ENCODE measurements at places on chromosomes 13 and 19.

DNA sequence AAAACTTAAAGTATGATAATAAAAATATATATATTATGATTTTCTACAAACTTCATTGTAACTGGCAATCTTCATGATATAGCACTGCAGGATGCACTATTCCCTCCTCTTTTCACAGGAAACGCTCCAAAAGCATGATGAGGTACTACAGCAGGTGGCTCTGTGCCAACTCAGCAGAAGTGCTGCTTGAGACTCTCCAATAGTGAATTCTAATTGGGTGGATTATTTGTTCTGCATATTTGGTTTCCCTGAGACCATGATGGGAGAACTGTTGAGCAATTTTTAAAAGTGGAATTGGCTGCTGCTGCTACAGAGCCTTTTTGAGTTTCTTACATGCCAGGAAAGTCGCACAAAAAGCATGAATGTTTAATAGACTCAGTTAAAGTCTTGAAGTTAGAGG is 1782.4 kb upstream of the PCDH20 start:
- DNase-seq: no peak

- DNase-seq: no peak
Measured at GRCh38 chr19:45994456-45994997, 740 bp upstream of the CCDC61 start.

GRCh38 chr13:42394711-42395085 is 122.7 kb downstream of the AKAP11 start:
- no peak for DNase-seq

DNA sequence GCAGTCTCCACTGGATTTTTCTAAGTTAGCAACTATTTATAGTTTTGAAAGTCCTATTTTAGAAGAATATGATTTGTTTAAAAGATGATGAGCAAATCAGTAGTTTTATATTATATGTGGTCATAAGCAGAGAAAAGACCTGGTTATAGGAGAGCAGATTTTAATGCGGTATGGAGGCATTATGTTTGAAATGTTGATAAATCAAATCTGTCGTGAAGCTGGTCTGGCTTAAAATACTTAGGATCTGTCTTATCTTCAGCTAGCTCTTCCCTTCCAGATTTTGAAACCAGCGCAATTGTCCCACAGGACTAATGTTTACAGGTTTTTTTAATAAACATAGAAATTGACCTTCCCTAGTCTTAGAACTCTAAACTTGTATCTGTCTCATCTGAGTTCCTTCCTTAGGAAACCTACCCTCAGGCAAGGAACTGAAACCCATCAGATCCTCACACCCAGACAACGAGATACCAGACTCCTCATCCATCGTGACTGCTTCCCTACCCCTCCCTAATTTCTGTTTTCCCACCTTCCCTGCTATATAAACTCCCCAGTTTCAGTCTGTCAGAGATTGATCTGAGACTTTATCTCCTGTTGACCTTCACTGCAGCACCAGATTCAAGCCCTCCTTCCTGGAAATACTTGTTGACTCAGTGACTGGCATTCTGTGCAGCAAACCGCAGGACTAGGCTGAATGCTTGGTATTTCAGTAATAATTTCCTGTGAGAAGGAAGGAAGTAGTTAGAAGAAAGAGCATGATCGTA is 37.8 kb upstream of the CXCL17 start:
- DNase-seq: no peak

DNA sequence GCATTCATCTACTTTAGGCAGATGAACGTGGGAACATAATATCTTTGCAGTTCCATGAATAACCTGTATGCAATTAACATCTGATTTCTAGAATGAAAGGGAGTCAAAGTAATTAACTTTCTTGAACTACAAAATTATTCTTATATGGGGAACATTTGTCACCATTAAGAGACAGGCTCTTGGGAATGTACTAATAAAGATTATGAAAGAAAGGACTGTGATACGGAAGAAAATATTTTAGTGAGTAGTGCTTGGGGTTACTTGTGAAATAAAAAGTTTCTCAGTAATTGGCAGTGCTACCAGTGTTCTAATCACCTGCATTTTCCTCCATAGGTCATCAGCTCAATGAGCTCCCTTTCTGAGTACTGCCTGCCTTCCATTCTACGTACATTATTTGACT is 85.4 kb downstream of the FRY start:
- no peak for DNase-seq

- DNase-seq: no peak
Measured at GRCh38 chr13:112714376-112715174, 24.7 kb downstream of the ATP11A start.

DNA sequence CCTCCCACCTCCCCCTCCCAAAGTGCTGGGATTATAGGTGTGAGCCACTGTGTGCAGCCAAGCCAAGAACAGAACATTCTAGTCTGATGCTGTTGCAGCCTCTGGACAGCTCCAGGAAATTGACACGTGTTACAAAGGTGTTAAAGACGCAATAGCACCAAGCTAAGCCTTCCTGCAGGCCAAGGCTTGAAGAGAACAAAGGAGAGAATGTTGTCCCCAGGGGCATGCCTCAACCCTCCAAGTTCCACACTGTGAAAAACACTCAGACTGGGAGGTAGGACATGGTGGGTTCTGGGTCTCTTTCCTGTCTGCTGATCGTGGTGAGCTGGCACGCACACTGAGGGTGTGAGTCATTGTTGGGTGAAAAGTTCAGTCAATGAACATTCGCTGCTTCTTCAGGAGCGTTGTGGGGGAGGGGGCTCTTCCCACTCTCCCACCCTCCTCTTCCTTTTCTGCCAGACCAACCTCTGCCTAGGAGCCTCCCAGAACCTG is 5.3 kb upstream of the PTPRS start:
- no peak for DNase-seq

DNA sequence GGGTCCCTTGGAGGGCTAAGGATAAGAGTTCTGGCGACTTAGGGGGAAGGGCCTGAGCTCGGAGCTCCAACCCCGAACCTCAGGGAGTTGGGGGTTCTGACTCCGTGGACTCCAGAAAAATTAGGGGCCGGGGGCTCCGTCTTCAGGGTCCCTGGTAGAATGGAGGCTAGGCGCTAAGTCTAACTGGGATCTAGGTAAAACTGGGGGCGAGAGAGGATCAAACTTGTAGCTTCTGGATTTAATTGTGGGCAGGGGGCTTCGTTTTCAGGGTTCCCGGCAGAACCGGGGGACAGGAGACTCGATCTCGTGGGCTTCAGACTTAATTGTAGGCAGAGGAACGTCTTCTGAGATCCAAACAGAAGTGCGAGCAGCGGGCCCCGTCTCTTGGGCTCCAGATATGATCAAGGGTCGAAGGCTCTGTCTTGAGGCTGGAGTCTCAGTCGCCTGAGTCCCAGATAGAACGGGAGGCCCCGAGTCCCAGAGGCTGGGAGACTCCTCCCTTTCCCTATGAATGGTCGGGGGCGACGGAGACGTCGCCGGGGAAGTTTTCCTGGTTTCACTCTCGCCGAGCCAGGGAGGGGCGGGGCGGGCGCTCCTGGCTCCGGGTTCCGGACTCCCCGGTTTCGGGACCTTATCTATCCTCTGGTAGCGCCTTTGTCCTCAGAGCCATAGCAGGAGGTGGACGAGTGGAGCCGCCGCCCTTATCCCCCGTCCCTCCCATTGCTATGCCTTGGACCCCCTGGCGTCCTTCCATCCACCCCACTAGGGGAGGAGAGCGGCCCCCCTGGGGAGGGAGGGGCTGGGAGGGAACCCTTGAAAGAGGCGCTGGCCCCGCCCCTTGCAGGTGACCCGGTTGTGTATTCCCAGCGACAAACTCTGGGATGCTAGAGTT is 1.3 kb downstream of the NECTIN2 start:
- DNase-seq: no peak

DNA sequence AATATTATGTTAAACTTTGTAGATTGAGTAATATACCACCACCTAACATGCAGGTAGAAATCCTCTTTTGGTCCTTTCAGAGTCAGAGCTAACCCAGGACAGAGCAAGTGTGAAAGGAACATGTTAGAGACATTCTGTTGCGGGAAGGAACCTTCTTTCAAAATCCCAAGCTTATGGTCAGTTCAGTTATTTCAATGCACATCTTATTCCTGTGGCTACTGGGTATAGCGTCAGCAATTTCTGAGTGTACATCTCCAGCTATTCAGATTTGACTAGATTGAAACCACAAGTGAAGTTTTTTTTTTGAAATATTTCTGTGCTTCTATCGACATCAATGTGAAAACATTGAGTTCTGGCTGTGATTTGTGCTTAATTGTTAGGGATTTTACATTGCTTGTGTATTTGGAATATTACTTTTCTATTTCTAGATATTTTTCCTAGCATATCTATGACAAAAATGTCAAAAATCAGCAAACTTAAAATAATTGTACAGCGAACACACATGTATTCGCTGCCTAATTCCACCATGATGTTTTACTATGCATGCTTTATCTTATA is 165.3 kb downstream of the LMO7 start:
- DNase-seq: no peak

GRCh38 chr19:38692458-38693379 is 45.3 kb downstream of the ACTN4 start:
- no peak for DNase-seq

GRCh38 chr13:46553886-46554858 is 1.2 kb downstream of the LRCH1 start:
- DNase-seq: peak; percentile 39

- DNase-seq: no peak
Measured at GRCh38 chr13:24080134-24080533, 80.4 kb upstream of the SPATA13 start.

- no peak for DNase-seq
Measured at GRCh38 chr13:37919329-37919880, 49.8 kb upstream of the TRPC4 start.

DNA sequence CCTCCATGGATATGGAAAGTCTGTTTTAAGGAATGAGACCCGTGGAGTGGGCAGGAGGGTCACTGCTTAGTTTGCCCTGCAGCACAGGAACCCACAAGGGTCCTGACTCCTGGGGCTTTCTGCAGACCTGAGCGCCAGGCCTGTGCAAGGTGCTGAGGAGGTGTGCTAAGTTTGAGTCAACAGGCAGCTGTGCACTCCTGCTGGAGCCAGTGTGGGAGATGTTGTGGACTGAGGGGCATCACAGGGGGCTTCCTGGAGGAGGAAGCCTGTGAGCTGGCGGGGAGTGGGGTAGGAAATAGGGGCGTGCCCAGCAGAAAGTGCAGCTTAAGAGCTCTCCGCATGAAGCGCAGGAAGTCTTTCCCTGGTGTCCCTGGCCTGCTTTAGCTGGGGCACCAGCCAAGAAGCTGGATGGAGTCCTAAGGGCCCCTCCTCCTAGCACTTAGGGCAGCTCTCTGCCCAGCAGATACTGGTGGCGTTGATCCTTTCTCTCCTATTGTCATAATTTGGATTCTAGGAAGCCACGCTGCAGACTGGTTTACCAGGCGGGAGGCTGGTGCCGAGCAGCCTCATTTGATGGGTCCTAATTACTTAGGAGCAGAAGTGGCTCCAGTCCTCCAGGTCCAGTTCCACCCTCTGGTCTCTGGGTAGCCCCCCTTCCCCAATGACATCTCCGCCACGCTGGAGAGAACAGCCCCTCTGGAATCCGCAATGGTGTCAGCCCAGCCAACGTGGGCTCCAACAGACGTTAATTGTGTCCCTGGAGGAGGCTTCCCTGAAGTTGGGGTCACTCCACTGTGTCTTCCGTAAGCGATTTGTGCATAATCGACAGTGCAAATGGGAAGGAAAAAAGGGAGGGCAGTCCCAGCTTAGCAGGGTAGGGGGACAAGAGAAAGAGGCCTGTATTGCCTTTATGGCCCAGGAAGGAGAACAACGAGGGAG is 309.2 kb downstream of the ZNF536 start:
- no peak for DNase-seq

GRCh38 chr19:55354698-55355212 is at the start of gene COX6B2:
Gene COX6B2 (minus strand): TSS chr19:55354719. CDS start chr19:55354521, 198 bp downstream.
- DNase-seq: no peak

GRCh38 chr19:54388802-54389139 is 24.0 kb upstream of the LAIR1 start:
- no peak for DNase-seq

DNA sequence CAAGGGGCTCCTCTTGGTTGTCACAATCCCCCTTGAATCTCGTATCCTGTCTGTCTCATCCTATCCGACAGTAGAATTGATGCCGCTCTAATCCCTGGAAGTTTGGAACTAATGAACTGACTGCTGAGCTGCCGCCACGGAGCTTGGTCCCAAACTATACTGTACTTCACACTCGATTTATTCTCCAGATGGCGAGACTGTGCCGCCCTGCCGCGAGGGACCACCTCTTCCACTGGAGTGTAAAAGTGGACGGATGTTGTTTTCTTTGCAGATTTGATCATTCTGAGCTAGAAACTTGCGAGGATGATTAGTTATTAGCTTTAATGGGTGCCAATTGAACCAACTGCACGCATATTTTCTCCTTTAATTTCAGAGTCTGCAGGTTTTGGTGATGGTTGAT is 117.2 kb downstream of the ZIC5 start:
- no peak for DNase-seq

GRCh38 chr13:40217675-40218074 is 448.8 kb downstream of the FOXO1 start:
- DNase-seq: no peak

DNA sequence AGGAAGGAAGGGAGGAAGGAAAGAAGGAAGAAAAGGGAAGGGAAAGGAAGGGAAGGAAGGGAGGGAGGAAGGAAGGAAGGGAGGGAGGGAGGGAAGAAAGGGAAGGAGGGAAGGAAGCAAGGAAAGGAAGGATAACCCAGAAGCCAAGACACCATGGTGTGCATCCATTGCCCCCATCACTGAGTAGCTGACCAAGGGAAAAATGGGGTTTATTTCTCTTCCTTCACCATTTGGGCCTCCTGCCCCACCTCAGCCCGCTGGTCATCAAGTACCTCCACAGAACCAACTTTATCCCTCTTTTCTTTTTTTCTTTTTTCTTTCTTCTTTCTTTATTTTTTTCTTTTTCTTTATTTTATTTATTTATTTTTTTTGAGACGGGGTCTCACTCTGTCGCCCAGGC is 20.4 kb downstream of the CABP5 start:
- DNase-seq: no peak

GRCh38 chr13:59415498-59415897 is 748.2 kb downstream of the DIAPH3 start:
- DNase-seq: no peak

- peak; percentile 16 for DNase-seq
Measured at GRCh38 chr19:28242317-28242927, 970.5 kb downstream of the UQCRFS1 start.

Measured in frontal cortex (tissue), 4 donors.